Activated CD8-positive, alpha-beta memory T cell treated with anti-CD3 and anti-CD28 coated beads for 36 hours (primary cell): ENCODE measurements at places on chromosomes 2 and 18. TPM values are rescaled to one million over a fixed set of nuclear protein-coding genes. Genes with fewer than 3 reads are reported as not detected.

CFAP221 gene
- not detected for total RNA-seq

ERMN gene
- 0.82 TPM for total RNA-seq

RASGRP3 gene
- 3.6 TPM for total RNA-seq

IL18R1 gene
- 25.1 TPM for total RNA-seq

LYG1 gene
- total RNA-seq: 0.86 TPM

SPHKAP gene
- total RNA-seq: not detected

PNKD gene
- 24.1 TPM for total RNA-seq

DYNAP gene
- not detected for total RNA-seq

TTC27 gene
- 40.7 TPM for total RNA-seq

SAP130 gene
- total RNA-seq: 22.5 TPM

INHBB gene
- not detected for total RNA-seq

DPP10 gene
- total RNA-seq: not detected

RRM2 gene
- 468 TPM for total RNA-seq

HNMT gene
- not detected for total RNA-seq

CRYGC gene
- not detected for total RNA-seq

GAL3ST2 gene
- total RNA-seq: 0.21 TPM

POTEI gene
- not detected for total RNA-seq

RESP18 gene
- total RNA-seq: not detected
